ENCODE measurements at places on chromosomes 2 and 18.

DNA sequence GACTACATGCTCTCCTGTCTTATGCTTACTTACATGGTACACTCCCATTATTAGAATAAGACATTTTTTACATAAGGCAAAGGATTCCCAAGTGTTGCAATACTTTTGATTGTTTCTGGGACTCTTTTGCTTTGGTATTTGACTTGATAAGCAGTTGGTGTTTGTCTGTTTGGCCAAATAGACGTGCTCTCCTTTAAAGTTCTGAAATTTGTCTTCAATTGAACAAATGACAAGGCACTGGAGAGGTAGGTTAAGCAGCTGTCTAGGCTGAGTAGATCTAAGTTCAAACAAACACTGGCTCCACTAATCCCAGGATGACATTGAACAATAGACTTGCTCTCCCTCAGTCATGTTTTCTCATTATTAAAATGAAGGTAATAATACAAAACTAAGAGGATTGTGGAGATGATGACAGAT, 430.5 kb downstream of the STK39 start:
- DNase-seq: no peak

DNA sequence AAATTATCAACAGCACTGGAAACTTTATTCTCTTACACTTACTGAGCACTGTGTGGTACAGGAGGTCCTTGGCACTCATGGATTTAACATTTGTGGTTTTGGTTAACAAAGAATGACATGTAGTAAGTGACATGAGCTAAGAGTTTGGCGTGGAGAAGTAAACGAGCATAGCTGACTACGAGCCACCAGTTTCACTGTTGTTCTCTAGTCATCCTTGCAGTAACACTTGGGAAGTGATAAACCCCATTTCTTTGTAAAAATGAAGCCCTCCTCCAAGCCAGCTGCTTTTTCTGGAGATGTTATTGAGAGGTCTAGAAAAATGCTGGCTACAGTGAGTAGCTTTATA, 32.7 kb downstream of the QPCT start:
- DNase-seq: no peak

DNA sequence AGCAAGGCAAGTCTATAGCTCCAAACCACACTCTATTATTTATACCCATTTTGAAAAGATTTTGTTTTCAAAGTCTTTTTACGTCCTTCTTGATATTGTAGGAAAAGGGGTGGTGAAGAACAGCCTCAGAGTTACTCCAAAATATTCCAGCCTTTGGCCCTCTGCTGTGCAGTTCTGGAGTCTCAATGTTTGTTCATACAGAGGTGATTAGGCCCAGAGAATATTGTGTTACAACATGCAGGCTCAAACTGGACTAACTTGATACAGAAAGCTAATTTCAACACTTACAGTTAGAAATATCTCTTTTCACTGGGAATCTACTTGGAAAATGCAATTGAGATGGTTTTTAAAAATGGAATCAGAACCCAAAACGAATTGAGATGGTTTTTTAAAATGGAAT, 40.4 kb upstream of the SLC25A52 start:
- DNase-seq: no peak

DNA sequence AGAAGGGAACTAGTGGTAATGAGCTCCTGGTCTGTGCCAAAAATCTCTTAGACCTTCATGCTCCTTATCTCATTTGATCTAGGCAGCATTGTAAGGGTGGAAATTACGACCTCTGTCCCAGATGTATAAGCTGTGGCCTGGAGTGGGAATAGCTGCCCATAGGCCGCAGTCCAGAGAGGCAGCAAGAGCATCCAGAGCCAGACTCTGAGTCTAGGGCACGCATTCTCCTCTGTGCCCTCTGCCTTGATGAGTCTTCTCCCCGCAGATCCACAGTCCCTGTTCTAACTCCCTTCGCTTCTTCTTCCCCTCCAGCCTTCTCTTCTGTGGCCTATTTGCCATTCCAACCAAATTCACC, 304.6 kb downstream of the MYCN start:
- no peak for DNase-seq

- DNase-seq: peak; percentile 26
Measured at GRCh38 chr2:47096451-47096850, 58.7 kb downstream of the STPG4 start.

Measured in neuronal stem cell (in vitro differentiated cells).